ENCODE measurements at places on chromosomes 16 and 17.

- DNase-seq, result no peak
Observed at GRCh38 chr16:28155293-28155692, 56.5 kb downstream of the XPO6 start.

GRCh38 chr17:81202318-81202717 lies 20.4 kb downstream of the CEP131 start:
- no peak for DNase-seq

DNA sequence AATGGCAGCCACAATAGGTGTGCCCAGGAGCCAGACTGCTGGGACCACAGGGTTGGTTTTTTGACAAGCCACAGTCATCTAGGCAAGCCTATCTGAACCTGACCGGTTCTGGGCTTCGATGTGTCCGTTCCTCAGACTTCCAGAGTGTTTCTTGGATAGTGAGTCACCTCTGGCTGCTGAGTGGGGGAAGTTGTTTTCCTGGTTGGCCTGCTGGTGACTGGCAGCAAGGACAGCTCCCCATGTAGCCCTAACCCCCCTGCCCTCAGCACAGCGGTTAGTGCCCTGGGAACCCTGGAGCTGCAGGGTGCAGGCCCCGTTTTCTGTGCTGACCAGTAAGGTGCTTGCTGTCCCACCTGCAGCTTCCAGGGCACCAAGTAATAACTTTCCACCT lies 65.5 kb downstream of the PLD6 start:
- peak; percentile 62 for DNase-seq

GRCh38 chr17:75079023-75079373 lies 8.8 kb upstream of the SLC16A5 start:
- no peak for DNase-seq

DNA sequence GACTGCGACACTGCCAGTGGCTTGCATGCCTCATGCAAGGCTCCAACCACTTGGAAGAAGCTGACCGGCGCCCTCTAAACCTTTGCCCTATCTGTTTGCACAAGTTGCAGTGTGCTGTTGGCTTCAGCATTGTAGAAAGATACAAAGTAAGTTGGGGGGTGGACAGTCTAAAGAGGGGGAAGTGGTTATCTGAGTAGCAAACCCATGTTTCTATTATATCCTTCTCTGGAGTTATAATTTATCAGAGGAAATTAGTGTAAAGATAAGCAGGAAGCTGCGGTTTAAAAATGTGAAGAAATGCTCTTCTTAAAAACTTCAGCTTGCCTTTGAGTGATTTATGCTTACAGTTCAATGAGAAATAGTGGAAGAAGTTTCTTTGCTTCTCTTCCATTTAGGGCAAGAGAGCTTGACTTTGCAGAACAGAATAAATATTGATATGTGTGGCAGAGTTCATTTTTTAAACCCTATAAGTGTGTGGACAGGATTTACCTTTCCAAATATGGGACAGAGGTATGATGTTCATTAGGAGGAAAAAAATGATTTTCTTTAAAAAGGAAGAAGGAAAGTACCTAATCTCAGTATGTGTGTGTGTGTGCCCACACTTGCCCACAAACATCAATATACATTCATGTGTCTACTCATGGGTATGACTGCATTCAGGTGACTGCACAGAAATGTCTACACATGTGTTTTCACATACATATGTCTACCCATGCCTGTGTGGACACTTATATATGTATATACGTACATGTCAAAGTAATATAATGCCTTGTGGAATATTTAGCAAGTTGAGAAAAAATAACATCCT lies 8.1 kb downstream of the AMZ2 start:
- DNase-seq, result no peak

- no peak for DNase-seq
Observed at GRCh38 chr16:85297881-85298280, 185.6 kb upstream of the CIBAR2 start.

Measured in cardiac fibroblast (primary cell).